Nucleus accumbens (tissue), 56 donors: ENCODE measurements at places on chromosomes 4 and X.

GRCh38 chrX:146363919-146364318 is 445.7 kb upstream of the CXorf51B start:
- DNase-seq = no peak

DNA sequence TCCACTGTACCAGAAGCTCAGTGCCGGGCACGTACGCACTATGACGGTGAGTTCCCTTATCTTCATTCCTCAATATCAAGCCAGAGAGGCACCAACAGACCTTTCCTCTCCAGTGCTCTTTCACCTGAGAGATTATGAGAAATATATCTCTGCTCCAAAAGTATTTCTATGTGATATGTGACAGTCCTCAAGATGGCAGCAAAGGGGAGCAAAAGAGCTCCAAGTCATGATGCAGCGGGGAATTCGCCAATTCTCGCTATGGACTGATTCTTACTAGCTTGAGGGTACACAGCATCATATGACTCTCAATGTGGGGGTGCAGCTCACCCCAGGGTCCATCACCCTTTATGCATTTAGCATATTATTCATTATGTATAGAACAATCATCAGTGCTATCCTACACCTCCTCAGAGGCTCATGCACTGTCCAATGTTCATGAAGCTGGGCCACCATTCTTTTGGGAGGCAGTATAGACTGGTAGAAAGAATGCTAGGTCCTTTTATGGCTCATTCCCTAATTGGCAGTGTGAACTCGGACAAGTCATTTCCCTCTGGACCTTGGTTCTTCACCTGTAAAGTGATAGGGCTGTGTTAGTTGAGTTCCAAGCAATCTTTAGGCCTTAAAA is 12.8 kb upstream of the IQSEC2 start:
- no peak for DNase-seq

DNA sequence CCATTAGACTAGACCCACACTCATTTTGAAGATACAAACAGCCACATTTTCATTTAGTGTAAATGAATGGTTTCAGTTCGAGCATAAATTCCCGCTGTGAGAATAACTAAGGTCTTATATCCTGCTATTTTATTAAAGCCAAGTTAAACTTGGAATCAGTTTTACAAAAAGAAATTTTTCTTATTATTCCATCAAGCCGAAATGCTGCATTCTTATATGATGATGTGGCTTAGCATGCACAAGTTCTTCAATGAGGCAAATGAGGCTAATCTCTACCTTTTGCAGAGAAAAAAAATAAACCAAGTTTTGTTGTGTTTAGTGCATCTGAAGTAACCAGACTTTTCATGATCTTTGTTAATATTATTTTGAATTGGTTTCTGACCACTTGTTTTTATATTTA is 953.9 kb upstream of the PCDH10 start:
- DNase-seq = no peak

GRCh38 chrX:112668476-112669409 is 11.0 kb downstream of the LHFPL1 start:
- DNase-seq = no peak

GRCh38 chrX:28126886-28127285 is 145.6 kb upstream of the DCAF8L1 start:
- no peak for DNase-seq

DNA sequence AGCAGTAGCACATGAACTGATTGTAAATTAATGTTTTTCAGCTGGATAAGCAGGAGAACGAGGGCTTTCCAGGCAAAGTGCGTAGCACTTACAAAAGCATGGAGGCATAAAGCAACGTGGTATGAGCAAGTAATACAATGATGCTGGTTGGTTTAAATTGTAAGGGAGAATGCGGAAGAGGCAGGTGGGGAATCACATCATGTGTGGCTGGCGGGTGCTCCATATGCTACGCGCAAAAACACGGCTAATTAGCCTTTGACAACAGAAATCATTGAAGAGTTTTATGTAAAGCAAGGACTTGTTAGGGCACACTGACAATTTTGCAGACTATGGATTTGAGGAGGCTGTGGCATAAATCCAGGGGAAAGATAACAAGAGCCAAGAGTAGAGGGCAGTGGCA is 14.6 kb downstream of the SYTL4 start:
- no peak for DNase-seq

- no peak for DNase-seq
Measured at GRCh38 chrX:130120321-130120731, 10.0 kb upstream of the ELF4 start.

DNA sequence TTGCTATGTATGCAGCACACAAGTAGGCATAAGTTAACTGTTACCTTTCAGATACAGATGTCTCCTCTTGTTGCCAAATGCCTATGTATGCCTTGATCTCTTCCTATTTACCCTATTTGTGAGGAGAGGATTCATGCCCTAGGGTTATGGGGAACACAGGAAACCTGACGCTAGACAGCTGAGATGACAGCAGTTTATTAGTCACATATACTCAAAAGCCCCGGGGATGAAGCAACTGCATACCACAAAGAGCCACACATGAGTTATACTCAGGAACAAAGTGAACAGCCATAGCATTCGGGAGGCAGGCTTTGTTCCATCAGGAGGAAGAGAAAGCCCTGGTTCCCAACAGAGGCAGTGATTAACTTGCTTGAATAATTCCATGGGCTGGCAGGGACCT is 1011.7 kb upstream of the PCDH7 start:
- DNase-seq = no peak

DNA sequence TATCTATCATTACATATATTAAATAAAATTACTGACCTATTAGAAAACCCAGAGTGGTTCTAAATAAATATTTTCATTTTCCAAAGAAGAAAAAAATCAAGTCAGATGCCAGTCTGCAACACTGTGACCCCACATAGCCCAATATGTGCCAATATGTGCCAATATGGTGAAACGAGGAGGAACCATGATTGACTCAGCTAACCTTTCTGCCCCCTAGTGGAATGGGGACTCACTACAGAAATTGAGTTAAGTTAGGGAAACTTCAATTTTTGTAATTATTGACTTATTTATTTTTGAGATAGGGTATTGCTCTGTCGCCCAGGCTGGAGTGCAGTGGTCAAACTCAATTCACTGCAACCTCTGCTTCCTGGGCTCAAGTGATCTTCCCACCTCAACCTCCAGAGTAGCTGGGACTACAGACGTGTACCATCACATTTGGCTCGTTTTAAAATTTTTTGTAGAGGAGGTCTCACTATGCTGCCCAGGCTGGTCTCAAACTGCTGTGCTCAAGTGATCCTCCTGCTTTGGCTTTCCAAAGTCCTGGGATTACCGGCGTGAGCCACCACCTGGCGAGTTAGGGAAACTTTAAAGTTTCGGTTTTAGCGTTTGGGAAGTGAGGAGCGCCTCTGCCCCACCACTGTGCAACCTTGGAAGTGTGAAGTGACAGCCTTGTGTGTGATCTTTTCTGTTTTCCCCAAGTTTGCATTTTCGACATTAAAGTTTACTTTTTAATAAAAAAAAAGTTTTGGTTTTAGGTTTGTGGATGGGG is 116.8 kb upstream of the SHISA3 start:
- DNase-seq = no peak

GRCh38 chr4:88028946-88029345 is 21.5 kb downstream of the PKD2 start:
- no peak for DNase-seq

DNA sequence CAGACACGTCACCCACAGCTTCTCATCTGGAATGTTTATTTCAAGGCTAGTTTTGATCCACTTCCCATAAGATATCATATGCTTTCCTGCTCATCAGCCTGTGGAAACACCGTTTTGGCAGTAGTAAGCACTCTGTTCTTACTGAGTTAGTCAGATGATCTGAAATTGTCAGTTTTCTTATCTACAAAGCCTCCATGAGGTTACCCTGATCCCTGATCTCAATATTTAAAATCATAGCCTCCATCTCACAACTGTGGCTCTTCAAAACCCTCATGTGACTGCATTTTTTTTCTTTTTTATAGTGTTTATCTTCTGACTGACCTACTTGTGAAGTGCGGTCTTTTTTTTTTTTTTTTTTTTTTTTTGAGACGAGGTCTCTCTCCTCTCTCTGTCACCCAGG is 22.7 kb downstream of the BST1 start:
- no peak for DNase-seq

DNA sequence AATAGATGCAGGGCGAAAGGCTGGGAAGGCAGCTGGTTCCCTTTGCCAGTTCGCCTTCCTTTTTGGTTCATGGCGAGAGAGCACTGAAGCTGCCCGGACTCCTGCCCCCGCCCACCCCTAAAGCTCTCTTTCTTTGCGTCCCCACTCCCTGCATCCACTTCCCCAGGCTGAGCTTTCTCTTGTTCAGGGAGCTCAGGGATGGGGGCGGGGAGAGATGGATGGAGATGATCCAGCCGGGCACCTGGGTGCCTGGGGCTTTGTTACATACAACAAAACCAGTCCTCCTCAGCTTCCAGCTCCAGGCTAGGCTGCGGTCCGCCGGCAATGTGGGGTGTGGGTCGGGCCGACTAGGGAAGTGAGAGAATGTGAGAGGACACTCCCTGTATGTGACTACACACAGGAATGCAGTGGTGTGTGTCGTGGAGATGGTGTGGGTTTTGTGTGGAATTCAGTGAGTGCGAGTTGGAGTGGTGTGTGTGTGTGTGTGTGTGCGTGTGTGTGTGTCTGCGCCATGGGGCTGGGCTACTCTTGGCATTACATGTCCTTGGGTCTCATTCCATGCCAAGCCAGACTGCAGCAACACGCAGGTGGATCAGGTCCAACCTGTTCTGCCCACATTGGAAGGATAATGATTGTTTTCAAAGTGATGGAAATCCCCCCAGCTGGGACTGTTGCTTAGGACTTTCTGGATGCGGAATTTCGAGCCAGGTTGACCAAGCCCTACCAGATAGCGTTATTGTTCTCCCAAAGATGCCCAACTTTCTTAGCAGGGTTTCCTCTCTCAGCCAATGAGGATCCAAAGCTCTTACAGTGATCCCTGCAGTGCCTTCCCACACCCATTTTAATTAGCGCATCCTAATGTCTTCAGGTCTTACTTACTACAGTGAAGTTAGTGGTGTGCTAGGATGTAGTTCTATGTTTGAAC is 149.4 kb upstream of the CHRDL1 start:
- no peak for DNase-seq

GRCh38 chrX:67604979-67605703 is 61.3 kb downstream of the AR start:
- DNase-seq = no peak

DNA sequence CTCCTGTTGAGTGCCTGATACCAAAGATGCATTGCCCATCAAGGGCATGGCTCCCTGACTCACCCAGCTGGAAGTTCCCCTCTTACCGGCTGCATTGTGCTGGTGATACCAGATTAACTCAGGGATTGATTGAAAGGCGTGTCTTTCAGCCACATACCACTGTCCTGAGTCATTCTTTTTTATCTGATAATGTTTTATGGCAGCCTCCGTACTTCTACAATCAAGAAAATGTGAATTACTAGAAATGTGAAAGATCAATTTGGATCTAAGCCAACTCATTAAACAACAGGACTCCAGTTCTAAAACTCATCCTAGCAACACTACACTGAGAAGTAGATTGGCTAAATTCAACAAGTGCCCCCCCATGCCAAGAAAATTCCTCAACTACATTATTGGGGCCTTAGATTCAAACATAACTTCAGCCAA is 40.0 kb downstream of the TXK start:
- no peak for DNase-seq

- DNase-seq = no peak
Measured at GRCh38 chrX:124534536-124534935, 188.2 kb downstream of the SH2D1A start.

DNA sequence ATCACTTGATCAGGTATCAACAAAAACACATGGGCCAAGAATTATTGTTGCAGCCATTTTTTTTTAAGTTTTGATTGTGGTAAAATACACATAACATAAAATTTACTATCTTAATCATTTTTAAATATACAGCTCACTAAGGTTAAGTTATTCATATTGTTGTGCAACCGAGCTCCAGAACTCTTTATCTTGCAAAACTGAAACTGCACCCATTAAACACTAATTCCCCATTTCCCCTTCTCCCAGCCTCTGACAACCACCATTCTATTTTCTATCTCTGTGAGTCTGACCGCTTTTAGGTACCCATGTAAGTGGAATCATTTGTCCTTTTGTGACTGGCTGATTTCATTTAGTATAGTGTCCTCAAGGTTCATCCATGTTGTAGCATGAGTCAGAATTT is 126.2 kb upstream of the NDP start:
- DNase-seq = no peak

GRCh38 chr4:151717909-151718628 is 42.7 kb downstream of the GATB start:
- no peak for DNase-seq

- DNase-seq = no peak
Measured at GRCh38 chrX:48569958-48570357, 4.3 kb upstream of the RBM3 start.

DNA sequence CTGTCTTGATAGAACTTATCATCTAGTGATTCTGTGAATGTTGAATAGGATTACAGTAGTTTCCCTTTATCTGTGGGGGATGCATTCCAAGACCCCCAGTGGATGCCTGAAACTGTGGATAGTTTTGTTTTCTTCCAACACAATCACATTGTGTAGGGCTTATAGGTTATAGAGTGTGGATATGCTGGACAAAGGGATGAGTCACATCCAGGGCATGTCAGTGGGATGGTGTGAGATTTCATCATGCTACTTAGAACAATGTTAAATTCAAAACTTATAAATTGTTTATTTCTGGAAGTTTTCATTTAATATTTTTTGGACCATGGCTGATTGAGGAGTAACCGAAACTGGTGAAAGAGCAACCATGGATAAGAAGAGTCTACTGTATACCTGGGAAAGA is 432.3 kb upstream of the ATOH1 start:
- no peak for DNase-seq

- no peak for DNase-seq
Measured at GRCh38 chr4:84614891-84615290, 32.0 kb downstream of the CDS1 start.

DNA sequence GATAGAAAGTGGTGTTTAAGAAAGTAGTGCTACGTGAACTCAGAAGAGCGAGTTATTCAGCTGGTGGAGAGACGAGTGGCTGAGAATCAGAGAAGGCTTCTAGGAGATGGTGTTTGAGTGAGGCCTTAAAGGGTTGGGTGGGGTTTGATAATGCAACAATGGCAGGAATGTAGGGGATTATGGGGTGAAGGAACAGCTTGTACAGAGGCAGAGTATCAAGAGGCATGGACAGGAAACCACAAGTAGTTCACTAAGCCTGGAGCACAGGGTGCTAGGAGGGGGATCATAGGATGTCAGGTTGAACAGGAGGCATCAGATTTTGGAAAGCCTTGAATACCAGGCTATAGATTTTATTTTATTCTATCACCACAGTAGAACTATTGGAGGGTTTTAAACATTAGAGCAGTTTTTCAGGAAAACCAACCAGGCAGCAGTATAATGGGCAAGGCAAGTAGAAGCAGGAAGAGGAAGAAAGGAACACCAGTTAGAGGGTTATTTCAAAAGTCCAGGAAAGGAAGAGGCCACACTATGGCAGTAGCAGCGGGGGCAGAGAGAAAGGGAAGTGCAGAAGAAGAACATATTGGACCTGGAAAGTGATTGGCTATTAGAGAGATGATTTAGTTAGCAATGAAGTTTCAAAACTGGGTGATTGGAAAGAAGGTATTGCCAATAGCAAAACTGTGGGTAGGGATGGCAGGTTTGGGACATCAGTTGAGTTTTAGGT is 99.2 kb downstream of the DOCK11 start:
- DNase-seq = no peak

- DNase-seq = no peak
Measured at GRCh38 chrX:19798423-19798822, 89.0 kb downstream of the SH3KBP1 start.
